Non-pigmented ciliary epithelial cell (primary cell): ENCODE measurements at places on chromosomes 2 and 18.

DNA sequence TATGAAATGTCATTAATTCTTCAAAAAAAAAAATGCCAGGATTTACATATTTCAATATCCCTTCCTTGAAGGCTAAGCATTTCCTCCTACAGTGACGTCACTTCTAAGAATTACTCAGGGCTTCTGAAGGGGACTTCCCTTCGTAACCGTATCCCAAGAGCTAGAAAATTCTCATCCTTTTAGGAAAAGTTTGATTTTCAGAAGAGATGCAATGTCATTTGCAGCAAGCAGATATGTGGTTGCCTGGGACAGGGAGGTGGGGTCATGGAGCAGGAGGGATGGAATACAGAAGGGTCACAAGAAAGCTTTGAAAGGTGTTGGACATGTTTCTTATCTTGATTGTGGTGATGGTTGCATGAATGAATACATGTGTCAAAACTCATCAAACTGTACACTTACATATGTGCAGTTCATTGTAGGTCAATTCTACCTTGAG, 97.0 kb upstream of the ATL2 start:
- no peak for DNase-seq

DNA sequence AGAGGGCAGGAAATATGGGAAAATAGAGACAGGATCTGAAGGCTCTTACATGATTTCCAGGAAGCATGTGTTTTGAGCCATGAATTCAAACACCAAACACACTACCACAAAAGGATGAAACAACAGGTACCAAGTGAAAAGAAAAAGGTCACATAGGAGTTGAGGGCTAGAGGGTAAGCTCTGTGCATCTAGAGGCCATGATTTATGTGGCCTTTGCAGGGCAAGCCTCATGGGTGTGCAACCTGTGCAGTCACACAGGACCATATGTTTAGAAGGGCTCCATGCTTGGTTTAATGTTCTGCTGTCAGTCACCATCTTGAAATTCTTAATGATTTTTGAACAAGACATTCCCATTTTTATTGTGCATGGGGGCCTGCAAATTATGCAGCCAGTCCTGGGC, 134.5 kb upstream of the CCDC68 start:
- no peak for DNase-seq

DNA sequence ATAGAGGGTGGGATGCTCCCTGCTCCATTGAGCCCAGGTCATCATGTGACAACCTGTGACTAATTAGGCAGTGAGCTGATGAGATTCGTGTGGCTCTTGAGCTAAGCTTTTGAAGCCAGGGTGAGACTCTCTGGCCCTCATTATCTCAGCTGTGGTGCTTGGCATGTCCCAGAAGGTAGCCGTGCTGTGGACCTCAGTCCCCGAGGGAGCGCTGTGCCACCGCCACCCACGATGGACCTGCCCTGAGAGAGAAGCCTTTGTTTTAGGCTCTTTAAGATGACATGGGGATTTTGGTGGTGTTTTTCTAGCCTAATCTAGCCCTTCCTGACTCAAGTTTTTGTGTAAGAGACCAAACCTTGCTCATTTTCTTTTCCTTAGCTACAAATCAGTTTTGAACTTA, 66.4 kb downstream of the NEDD4L start:
- DNase-seq = no peak

- DNase-seq = no peak
These were observed 6.4 kb upstream of the TMEFF2 start for GRCh38 chr2:192201116-192201515.

- DNase-seq = no peak
These were observed 6.9 kb upstream of the RAB17 start for GRCh38 chr2:237597196-237598145.
